ENCODE measurements at places on chromosomes 11 and 22. TPM values are rescaled to one million over a fixed set of nuclear protein-coding genes. Genes with fewer than 3 reads are reported as not detected.
A peak's percentile ranks its signal among the peaks of the same experiment; 100 is the strongest.

Gene VSTM5
- total RNA-seq = 0.27 TPM

Gene FADS2
- 222 TPM for total RNA-seq

DNA sequence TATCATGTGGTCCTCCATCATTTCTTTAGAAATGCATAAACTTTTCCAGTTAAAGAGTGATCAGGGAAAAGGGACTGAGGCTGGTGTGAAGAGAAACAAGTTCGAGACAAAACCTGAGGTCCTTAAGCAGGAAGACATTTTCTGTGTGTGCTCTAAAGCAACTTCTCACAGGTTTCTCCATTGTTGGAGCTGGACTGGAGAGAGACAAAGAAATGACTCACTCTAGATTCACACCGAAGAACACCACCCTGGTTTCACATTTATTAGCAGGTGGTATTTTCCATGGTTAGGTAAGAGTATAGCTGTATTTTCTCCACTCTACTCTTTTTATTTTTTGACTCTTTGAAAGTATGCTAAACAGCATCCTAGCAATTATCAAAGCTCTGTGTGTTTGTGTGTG is 736.4 kb downstream of the KCNA4 start:
- DNase-seq = peak; percentile 50

- no peak for DNase-seq
Observed at GRCh38 chr22:19840955-19841640, 13.6 kb downstream of the GNB1L start.

- no peak for DNase-seq
Observed at GRCh38 chr11:94649964-94650623, 82.9 kb downstream of the PIWIL4 start.
